CD4-positive, alpha-beta T cell treated with Interleukin-4 for 1 hour (primary cell): ENCODE measurements at places on chromosomes 7 and 10.
A peak's percentile ranks its signal among the peaks of the same experiment; 100 is the strongest.

- DNase-seq = peak; percentile 84
Measured at GRCh38 chr10:96830511-96831199, 1.4 kb upstream of the LCOR start.

DNA sequence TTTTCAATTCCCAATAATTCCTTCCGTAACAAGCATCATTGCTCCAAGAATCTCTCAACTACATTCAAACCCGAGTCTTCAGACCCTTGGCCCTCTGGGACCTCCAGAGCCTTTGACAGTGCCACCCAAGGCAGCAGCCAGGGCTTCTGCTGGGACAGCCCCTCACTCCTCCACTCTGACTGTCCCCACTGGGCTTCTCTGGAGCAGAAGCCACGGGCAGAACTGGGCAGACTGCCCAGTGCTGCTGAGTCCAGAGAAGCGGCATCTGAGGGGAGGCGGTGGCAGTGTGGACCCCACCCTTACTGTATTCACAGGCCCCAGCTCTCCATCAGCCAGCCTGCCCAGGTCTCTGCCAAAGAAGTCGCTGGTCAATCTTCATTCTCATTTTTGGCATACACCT lies 8.8 kb downstream of the CYREN start:
- no peak for DNase-seq

DNA sequence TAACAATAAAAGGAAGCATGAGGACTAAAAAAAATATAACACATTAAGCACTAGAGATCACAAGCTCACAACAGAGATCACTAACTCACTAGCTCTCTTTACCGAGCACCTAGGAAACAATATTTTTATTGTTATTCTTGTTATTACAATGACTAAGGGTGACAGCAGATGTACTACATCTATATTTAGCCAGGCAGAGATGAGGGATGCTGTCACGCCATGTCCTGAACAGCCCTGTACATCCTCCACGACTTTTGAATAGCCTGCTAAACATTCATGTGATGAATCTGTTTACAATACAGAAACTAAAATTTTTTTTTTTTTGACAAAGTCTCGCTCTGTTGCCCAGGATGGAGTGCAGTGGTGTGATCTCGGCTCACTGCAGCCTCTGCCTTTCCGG lies 22.7 kb downstream of the FAM133B start:
- DNase-seq = no peak

DNA sequence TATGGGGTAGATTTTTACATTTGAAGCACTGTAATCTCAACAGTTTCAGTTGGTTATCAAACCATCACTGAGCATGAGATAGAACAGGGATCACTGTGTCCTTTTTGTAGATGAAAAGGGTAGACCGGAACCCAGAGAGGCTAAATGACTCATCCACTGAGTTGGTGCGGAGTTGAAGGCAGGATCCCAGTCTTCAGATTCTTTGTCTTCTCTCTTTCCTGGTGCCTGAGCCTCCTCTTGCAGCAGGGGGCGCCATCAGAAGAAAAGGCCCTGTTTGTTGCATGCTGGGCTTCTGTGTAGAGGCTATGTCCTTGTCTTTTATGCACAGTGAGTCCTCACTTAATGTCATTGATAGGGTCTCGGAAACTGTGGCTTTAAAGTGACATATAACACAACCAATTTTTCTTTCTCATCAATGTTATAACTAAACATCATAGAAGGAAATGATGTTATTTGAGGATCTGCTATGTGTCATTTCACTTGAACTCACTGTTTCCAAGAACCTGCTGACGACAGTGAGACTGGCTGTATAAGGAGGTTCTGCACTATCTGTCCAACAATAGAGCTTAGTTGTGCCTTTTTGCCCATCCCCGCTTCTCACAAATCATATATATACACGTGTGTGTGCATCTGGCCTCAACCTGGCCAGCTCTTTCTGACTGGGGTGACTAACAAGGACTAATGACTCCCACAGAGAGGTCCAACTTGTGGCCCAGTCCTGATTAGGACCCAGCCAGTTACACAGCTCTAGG lies 14.3 kb downstream of the ZNF282 start:
- peak; percentile 62 for DNase-seq
